ENCODE measurements at places on chromosomes 5 and 9.

DNA sequence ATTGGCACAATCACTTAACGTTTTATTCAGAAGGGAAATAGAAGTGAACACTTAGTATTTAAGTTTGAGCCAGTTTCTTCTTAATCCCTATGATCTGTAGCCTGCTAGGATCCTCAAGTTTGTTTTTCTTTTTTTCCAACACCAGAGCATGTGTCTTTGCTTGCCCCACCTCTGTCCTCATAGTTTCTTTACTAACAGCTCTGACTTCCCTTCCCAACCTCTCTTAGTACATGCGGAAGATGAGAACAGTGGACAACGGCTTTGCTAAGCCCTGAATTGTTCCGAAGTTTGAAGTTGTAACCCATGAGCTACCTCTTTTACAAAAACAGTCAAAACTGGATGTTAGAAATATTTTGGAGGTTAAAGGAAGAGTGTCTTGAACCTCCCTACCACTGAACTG is 61.7 kb upstream of the TAF11L2 start:
- DNase-seq: no peak

DNA sequence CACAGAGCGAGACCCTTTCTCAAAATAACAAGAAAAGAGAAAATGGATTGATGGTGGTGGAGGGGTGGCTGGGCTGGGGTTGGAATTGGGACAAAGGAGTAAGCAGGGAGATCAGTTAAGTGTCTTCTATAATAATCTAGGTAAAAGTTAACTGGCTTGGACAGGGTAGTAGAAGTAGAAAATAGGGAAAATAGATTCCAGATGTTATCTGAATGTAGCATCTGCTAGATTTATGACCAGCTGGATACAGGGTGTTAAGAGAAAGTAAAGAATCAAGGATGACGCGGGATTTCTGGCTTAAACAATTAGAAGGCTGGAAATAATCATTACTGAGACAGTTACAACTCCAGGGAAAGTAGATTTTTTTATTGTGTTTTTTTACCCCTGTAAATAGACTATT is 13.0 kb downstream of the PPP6C start:
- DNase-seq: no peak

DNA sequence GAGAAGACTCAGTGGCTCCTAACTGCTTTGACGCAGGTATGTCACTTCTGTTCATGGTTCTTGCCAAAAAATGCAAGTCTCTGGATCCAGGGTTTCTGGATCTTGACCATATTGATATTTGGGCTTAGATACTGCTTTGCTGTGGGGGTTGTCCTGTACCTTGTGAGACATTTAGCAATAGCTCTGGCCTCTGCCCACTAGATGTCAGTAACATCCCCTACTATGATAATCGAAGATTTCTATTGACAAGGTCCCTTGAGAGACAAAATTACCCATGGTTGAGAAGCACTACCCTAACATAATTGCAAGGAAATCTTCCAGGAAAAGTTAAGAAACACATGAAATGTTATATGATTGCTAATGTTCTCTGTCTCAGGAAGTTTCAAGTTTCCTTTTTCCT is 285.4 kb downstream of the TMEM232 start:
- DNase-seq: peak; percentile 11

DNA sequence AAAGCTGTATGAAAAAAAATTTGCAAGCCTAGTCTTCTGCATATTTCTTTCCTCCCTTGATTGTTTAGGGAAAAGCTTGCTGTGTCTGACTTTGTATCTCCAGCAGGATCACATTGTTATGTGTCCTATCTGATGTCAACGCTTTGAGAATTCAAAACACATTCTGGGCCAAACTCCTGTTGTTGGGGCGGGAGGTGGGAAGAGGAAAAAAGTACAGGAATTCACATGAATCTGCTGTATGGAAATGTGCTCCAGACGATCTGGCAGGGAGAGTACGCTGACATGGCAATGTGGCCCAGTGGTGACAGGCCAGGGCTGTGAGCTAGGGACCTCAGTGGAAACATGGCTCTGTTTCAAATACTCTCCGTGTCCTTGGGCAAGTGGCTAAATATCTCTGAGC is 87.4 kb upstream of the GNA14 start:
- no peak for DNase-seq

DNA sequence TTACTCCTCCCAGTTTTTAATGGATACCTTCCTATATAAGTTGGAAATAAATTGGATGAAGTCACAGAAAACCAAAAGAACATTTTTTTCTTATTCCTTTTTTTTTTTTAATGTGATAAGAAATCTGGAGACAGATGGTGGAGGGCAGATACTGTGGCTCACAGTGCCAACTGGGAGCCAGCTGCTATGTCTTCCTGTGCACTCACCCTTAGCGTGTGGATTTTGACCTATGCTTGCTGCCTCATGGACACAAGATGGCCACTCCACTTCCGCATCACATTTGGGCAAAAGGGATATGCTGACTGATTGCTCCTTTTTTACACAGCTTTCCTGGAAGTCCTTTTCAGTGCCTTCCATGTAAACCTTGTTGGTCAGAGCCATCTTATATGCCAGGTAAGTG is 342.6 kb downstream of the MAN2A1 start:
- DNase-seq: no peak

- no peak for DNase-seq
These were observed 456.6 kb downstream of the ARHGEF28 start for GRCh38 chr5:74082512-74083055.

- peak; percentile 96 for DNase-seq
These were observed 38.1 kb downstream of the FAM240B start for GRCh38 chr9:38681747-38682227.

- no peak for DNase-seq
These were observed 2.9 kb downstream of the JAK2 start for GRCh38 chr9:4987961-4988421.

DNA sequence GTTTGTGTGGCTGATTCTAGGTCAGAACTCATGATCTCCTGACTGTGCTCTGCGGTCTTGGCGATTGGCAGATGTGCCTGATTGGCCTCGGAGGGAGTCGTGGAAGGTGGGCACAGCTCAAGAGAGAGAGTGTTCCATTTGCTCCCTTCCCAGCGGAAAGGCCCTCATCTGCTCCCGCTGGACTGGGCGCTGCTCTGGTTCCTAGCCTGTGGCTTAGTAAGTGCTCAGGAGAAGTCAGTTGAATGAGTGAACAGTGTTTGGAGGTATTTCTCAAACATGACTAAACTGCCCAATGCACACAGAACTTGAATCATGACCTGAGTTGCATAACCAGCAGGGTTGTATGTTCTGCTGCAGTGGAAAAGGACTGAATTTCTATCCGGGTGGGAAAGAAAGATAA is 120.2 kb upstream of the PITX1 start:
- no peak for DNase-seq

- DNase-seq: peak; percentile 98
These were observed 79.1 kb downstream of the AOPEP start for GRCh38 chr9:94805585-94805984.

DNA sequence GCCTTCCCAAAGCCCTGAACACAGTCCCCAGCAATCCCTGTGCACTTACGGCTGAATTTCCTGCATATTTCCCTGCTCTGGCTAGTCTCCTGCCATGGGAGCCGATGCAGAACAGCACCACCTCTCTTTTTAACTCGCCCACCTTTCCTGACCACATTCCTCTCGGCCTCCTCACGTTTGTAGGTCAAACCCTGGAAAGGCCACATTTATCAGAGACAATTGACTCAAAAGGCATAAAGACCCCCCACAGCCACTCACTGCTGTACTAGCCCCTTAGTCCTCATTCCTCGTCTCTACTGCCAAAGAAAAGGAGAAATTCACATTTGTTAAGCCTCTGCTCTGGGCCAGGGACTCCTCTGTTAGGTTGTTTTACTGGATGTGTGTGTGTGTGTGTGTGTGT is 43.6 kb downstream of the ENC1 start:
- no peak for DNase-seq

- peak; percentile 41 for DNase-seq
These were observed 170.0 kb upstream of the DAPK1 start for GRCh38 chr9:87327575-87328125.

DNA sequence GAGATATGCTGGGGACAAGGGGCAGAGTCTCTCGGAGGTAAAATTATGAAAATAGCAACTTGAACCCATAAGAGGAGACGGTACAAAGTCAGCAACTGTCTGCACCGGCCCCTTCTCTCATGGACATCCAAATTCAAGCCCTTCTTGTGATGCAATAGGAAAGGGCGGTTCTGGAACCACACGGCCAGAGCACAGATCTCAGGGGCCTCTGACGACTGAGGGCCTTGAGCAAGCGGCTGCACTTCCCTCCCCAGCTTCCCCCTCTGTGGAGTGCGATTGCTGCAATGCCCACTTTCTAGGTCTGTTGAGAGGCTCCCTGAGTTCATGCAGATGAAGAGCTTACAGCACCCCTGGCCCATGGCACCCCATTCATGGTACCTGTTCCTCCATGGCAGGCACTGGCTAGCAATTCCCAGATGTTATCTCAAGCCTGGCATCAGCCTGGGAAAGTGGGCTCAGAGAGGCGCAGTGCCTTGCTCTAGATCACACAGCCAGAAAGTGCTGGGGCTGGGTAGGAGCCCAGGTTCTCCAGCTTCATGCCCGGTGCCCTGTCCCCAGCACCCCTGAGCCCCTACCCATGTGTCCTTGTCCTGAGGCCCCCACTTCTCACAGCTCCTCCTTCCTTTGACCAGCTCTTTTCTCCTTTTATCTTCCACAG is 17.7 kb upstream of the CPLX2 start:
- DNase-seq: no peak

- no peak for DNase-seq
These were observed 45.5 kb downstream of the SLC6A3 start for GRCh38 chr5:1399737-1400136.

GRCh38 chr5:141864371-141865370 is 13.5 kb downstream of the PCDH1 start:
- no peak for DNase-seq

DNA sequence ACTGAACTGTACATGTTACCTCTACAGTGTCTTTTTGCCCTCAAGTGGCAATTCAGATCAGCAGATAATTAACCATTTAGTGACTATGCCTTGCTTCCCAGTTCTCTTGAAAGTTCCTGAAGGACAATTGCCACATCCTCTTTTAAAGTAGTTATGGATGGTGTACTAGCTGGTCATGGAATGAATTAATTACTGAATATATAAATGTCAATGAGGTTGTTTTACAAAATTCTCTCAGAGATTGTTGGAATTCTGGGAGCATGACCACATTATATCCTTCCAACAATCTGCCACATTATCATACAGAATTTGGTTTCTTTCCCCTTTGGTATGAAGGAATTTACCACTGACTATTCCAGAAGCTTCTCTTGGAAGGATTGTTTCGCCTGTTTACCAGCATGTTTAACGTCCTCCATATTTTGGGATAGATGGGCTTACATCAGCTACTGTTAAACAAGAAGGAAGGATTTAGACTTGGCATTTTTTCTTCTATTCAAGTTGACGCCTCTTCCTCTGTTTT is 176.4 kb downstream of the CD180 start:
- DNase-seq: no peak

GRCh38 chr5:139473565-139473964 is 2.8 kb downstream of the SMIM33 start:
- DNase-seq: no peak

- no peak for DNase-seq
These were observed 96.0 kb upstream of the PAM start for GRCh38 chr5:102659151-102659550.

DNA sequence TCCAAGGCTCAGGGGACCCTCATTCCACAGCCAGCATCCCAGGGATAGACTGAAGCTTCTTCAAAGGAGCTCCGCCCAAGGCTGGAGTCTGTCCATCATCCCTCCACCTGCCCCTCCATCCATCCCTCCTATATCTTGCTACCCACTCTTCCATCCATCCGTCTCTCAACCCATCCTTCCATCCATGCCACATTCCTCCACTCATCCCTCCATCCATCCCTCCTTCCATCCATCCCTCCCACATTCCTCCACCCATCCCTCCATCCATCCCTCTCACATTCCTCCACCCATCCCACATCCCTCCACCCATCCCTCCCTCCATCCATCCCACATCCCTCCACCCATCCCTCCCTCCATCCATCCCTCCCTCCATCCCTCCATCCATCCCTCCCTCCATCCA is 5.5 kb upstream of the VAV2 start:
- DNase-seq: no peak

- DNase-seq: peak; percentile 99
These were observed 40.2 kb upstream of the GARNL3 start for GRCh38 chr9:127224178-127224882.

GRCh38 chr9:109198736-109199382 is 31.8 kb upstream of the FRRS1L start:
- DNase-seq: no peak

DNA sequence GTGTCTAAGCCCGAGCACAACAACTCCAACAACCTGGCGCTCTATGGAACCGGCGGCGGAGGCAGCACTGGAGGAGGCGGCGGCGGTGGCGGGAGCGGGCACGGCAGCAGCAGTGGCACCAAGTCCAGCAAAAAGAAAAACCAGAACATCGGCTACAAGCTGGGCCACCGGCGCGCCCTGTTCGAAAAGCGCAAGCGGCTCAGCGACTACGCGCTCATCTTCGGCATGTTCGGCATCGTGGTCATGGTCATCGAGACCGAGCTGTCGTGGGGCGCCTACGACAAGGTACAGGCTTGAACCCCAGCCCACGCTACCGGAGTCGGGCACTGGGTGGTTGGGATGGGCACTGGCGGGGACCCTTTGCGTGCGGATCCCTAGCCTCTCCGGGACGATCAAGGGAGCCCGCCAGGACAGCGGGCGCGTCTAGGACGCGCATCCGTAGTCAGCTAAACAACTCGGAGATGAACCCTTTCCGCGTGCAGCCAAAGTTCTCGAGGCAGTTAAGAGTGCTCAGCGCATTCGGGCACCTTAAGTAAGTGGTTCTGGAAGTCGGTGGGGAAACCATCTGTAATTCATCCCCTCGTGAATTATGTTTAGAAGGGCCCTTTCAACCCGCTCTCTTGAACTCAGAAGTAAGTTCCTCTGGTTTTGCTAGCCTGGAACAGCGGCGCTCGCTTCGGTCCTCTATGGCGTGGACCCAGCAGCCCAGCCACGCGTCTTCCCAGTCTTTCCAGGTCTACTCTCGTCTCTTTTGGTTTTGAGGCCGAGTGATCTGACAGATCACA is 1.3 kb downstream of the KCNN2 start:
- DNase-seq: no peak

DNA sequence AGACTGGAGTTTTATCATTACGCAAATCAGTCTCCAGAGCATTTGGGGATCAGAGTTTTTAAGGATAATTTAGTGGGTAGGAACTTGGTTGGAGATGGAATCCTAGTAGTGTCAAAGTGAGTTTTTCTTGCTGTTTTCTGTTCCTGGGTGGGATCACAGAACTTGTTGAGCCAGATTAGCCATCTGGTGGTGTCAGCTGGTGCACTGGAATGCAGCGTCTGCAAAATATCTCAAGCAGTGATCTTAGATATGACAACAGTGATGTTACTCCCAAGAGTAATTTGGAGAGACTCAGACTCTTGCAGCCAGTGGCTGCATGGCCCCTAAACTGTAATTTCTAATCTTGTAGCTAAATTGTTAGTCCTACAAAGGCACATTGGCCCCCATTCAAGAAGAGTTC is 1257.8 kb downstream of the MAT2B start:
- DNase-seq: no peak

- no peak for DNase-seq
These were observed 155.5 kb upstream of the PPP1R2B start for GRCh38 chr5:156694598-156694997.

All from COLO829 (cell line).